ENCODE measurements at places on chromosomes 2 and 18. TPM values are rescaled to one million over a fixed set of nuclear protein-coding genes. Genes with fewer than 3 reads are reported as not detected.

CD207 gene
- total RNA-seq = not detected

TTR gene
- not detected for total RNA-seq

IL36A gene
- total RNA-seq = not detected

SLC9A2 gene
- total RNA-seq = not detected

CDKL4 gene
- 3.0 TPM for total RNA-seq

CYP1B1 gene
- 94.1 TPM for total RNA-seq

MLPH gene
- 8.2 TPM for total RNA-seq

TMEM150A gene
- total RNA-seq = 11.8 TPM

CENPA gene
- 1.8 TPM for total RNA-seq

CHRNA1 gene
- total RNA-seq = 0.33 TPM

PLB1 gene
- total RNA-seq = 1.8 TPM

IL1F10 gene
- not detected for total RNA-seq

STARD6 gene
- not detected for total RNA-seq

DNA sequence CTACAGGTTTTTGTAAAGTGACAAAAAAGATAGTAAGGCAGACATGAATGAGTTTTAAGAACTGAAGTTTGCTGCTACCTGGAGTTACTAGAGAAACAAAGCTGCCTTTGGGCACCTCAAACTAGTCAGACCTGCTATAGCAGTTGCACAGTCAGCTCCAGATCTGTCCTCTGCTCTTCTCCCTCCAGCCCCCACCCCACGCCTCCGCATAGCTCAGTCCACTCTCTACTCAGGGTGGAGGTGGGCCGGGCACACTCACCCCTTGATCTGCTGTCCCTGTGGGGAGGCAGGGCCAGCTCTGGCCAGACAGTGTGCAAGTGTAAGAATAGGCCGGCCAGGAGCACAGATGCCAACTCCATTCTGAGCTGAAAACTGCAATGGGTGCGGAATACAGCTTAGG lies 4.1 kb downstream of the SERTAD2 start:
- DNase-seq = no peak

- DNase-seq = peak; percentile 71
These were observed 17.3 kb downstream of the CIB4 start for GRCh38 chr2:26623541-26624495.

DNA sequence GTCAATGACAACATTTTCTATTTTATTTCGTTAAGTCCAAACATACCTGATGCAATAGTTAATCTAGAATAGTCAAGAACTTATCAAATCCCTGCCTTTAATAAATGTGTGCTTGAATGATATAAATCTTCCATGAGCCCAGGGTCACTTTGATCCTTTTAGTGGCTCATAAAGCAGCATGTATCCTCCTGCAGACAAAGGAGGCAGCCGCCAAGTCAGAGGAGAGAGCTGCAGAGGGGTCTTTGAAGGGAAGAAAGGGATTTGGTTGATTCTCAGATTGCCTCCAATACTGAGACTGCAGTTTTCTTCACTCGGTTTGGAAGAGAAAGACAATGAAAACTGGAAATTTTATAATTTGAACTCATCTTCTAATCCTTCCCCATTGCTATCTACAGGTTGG lies 378.4 kb upstream of the PIK3C3 start:
- no peak for DNase-seq

DNA sequence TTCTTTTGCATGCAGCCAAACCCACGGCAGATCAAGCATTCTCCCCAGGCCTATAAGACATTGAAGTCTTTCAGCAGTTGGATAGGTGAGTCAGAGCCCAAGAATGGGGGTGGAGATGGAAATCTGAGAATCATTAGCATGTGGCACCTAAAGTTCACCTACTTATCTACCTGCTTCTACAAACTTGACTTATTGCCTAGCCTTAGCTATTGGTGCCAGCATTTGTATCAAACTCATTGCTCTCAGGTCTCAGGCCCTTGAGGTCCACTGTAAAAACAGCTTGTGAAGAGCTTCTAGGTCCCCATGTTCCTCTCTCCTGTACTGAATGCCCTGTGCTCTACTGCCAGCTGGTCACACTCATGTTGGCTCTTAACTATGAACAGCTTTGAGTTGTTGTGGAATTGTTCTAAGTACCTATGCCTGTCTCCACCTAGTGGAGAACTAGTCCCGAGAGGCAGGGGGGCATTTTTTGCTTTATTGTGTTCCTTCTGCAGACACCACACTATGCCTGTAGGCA lies 278.4 kb upstream of the SPRED2 start:
- peak; percentile 18 for DNase-seq

DNA sequence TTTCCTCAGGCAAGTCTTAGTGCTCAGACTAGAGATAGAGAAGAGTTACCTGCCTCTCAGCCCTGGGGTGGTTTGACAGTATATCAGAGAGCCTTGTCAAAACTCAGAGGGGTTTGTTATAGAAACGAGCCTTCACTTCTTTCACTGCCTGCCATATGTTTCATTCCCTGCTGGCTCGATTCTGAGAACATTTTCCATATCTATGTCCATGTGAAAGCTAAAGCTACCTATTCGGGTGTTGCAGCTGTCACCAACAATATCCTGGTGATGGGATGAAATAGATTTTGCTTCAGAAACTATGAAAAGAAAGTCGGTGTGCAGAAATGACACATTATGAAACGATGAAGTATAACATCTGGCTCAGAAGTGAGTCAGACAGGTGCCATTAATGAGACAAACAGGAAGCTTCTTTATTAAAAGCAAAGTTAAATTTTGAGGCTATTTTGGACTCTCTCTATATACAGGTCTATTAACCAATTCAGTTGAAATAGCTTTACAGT lies 56.1 kb upstream of the TANK start:
- no peak for DNase-seq

DNA sequence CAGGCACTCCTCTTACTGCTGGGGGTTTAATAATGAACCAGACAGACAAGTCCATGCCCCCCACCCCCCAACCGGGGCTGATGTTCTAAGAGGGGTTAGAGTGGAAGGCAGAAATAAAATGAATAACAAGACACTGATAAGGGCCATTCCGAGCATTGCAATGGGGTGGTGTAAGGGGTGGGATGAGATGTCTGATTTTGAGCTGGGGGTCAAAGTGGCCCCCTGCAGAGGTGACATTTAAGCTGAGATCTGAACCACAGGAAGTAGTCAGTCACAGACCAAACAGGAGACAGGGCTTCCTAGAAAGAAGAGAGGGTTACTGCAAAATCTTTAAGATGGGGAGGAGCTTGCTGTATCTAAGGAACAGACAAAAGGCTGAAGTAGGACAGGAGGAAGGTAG lies 180.6 kb upstream of the SH3BP4 start:
- DNase-seq = no peak

- DNase-seq = peak; percentile 91
These were observed 30.7 kb downstream of the LYPD6B start for GRCh38 chr2:149068996-149069888.

DNA sequence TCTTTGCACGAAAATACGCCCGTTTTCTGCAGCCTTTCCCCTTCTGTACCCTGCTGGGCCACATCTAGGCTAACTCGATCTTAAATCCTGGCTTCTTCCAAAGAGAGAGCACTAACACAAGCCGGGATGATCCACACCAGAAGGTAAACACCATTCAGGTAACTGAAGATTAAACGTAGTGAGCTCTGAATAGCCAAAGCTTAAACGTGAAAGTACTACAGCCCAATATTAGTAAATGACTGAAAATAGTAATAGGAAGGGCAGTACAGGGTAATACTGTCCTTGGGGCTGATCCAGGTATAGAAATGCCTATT lies 422 bp upstream of the MRPL53 start:
- DNase-seq = no peak

DNA sequence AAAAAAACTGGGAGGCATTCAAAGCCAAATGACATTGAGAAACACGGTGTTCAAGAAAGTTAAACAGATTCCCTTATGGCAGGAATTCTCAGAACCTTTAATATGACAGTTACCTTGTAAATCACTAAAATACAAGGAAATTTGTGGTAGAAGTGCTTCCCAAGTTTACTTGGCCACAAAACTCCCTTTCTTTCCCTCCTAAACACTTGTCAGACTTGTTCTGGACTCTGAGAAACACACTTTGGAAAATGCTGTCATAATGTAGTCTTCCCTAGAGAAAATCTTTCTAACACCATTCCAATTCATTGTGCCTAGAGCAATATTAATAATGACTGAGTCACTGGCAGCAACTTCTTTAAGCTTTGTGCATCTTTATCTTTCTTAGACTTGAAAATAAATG lies 140.4 kb downstream of the ANKRD44 start:
- DNase-seq = no peak

DNA sequence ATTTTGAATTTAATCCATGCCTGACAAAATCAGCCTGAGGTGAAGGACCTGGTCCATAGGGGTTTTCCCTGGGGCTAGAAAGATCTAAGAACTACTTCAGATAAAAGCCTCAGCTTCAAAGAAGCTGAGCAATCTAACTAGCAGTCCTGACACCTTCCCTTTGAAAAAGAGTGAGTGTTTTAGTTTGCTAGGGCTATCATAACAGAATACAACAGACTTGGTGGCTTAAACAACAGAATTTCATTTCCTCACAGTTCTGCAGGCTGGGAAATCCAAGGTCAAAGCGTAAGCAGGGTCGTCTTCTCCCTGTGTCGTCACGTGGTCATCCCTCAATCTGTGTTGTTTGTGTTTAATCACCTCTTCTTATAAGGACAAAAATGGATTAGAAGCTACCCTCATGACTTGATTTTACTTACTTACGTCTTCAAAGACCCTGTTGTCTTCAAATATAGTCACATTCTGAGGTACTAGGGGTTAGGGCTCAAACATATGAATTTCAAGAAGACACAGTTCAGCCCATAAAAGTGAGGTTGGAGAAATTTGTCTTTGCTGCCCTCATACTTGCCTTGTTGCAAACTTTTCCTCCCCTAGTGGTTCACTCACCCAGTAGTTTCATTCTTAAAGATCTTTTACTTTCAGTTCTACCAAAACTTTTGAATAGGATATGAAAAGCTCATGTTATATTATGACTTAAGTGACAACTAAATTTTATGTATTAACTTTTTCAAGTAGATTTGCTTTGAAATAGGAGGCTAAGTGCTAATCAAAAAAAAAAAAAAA lies 673.8 kb downstream of the ARHGAP15 start:
- no peak for DNase-seq

DNA sequence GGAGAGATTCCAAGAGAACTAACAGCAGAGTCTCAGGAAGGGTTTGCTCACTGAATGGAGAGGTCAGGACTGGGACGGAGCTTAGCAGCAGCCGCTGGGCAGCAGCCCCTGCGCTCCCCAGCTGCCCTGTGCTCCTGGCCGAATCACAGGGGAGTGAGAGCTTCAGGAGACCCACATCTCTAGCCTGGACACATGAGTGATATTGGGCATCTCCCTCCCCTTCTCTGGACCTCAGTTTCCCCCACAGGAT lies 511 bp downstream of the MATN3 start:
- no peak for DNase-seq

DNA sequence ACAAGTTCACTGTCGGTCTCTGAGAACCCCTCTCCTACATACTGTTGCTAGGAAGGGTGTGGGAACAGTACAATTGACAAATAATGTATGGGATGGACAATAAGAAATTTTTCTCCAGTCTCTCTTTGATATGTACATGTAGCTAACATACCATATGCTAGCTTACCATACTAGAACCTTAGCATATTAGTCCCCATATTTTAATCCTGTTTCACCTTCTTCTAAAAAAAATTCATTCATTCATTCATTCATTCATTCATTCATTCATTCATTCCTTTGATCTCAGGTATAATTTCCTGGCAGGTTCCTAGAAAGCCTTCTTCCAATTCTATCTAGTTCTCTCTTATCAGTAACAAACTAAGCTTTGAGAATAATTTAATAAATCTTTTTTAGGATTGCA lies 62.2 kb downstream of the TTC21B start:
- DNase-seq = no peak

GRCh38 chr2:70516596-70516995 lies 37.0 kb downstream of the TGFA start:
- DNase-seq = no peak

- DNase-seq = peak; percentile 82
These were observed 779 bp downstream of the PTPRN start for GRCh38 chr2:219308142-219309101.

- no peak for DNase-seq
These were observed 14.7 kb downstream of the CNTNAP5 start for GRCh38 chr2:124039762-124040291.

DNA sequence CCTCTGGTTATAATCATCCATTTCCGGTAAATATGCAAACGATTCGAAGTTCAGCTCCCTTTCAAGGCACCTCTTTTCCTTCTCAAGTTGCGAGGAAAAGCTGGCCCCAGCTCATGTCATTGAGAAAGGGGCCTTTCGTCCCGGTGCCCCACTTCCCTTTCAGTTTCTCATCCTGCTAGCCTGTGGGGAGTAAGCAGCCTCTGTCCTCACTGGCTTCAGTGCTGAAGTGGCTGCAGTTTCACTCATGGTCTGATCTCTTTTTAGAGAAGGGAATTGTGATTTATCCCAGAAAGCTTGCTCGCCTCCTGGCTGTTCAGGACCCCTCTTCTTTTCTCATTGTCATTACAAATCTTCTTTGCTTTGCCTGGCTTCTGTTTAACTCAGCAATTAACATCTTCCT lies 207.5 kb downstream of the NR4A2 start:
- DNase-seq = no peak

DNA sequence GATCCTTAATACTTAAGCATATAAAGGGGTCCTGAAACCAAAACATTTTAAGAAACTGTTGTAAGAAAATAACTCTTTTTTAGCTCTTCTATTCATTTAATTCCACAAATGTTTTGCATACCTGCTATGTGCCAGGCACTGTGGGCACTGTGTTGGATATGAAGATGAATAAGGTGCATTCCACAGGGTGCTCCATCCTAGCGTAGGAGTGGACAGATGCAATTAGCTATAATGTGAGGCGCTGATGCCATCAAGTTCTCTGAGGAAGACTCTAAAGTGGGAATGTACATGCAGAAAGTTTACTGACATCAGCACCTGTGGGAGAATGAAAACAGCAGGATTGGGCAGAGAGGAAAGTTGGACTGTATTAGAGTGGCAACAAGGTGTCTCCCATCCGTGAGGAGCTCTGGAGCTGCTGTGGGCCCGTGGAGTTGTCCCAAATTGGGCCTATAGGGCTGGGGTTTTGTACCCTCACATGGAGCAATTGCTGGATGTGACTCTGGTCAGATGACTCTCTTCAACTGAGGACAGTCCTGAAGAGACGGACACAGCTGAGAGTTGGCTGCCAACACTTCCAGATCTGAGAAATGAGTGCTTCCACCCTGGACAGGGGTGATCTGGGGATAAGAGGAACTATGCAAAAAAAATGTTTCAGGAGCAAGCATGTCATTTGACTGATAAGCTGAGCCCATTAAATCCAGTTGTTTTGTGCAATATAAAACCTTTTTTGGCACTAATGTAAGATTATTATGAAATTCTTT lies 22.3 kb downstream of the CD8A start:
- DNase-seq = no peak
